CD4-positive, alpha-beta T cell treated with Interferon alpha-2 for 1 hour (primary cell): ENCODE measurements at places on chromosomes 13 and 19.

DNA sequence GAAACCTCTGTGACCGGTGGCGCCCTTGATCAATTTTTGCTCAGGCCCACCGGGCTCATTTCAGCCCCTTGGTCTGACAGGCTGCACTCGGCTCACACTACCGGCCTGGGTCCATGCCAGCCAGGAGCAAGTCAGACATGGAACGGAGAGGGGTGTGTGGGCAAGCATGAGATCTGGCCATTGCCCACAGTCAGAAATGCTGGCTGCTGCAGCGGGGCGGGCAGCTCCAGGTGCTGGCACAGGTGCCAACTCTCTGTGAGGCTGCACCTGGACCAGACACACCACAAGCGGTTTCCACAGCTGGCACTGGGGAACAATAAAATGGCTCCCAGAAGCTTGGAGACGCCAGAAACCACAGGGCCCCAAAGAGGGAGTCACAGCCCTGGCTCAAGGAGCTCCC is 43.6 kb upstream of the LPAR6 start:
- DNase-seq: no peak

- DNase-seq: no peak
Observed at GRCh38 chr19:28898249-28898648, 314.7 kb downstream of the UQCRFS1 start.

DNA sequence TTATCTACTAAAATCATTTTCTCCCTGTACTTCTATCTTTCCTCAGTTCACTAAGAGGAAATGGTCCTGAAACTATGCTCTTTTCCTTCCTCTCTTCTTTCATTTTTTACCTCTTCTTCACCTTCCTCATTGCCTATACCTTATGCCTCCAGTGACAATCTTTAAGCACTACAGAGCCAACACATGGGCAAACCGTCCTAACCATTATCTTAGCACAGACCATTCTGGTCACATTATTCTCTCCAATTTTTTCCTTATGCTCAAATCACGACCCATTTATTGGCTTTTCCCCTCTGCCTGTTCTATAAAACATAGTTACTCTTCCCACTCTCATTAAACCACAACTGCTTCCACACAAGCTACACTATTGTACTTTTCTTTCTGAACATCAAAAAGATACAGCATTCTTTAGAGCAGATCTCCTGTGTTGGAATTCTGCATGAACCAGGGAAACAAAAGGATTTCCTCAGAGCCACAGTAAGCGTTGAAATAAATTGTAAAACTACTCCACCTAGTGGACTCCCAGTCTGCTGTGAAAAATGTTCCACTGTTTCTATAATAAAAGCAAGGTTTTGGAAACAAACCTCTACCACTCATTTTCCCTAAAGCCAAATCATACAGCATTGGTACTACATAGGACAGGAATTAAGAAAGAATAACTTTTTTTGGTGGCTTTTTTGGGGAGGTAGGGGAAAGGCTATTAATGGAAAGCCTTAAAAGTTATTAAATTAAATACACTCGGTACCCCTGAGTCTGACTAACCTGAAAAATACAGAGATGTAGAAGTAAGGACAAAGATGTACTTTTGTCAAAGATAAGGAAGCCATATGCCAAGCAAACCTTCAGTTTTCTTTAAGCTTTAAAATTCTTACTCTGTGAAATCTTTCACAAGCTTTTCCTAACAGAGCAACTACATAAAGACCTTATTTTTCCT is 19.5 kb downstream of the NUFIP1 start:
- DNase-seq: no peak

DNA sequence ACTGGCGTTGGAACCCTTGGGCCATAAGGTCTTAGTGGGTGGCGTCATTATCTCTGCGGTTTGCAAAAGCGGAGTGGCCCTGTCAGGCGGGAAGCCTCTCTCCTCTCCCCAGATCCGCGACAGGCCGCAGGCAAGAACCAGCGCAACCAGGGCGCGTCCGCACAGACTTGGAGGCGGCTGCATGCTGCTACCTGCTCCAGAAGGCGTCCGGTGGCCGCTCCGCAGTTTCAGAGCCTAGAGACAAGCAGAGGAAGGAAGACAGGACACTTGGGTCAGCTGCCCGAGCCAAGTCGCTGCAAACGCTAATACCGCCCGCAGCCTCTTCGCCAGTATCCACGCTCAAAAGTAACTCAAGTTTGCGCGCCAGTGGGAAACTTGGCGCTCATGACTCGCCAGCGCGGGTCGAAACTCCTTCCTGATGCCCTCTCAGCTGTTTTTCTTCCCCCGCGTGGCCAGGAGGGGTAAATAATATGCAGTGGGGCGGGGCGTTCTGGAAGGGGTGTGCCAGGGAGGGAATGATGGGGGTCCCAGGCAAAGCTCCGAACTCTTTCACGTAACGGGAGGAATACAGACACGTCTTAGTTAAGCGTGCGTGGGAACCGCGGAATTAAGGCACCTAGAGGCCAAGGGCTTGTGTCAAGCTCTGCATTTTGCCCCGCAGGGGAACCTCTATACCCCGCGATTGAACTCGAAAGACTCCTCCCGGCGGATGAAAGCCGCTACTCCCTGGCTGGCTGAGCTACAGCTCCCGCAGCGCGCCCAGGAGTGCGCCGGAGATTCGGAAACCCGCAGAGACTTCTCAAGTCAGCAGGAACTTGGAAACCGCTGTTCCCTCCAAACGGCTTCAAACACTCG is at the start of gene EDNRB:
Gene EDNRB, minus strand, starts transcription at position 441 of the 855 bp plus-strand sequence. Its CDS starts 258 bp downstream, at position 183.
- no peak for DNase-seq

- no peak for DNase-seq
Observed at GRCh38 chr13:80955501-80955900, 614.6 kb upstream of the SPRY2 start.

GRCh38 chr13:62357887-62358645 is 942.4 kb upstream of the PCDH20 start:
- no peak for DNase-seq

GRCh38 chr19:4649392-4650047 is 10.2 kb downstream of the TNFAIP8L1 start:
- no peak for DNase-seq

DNA sequence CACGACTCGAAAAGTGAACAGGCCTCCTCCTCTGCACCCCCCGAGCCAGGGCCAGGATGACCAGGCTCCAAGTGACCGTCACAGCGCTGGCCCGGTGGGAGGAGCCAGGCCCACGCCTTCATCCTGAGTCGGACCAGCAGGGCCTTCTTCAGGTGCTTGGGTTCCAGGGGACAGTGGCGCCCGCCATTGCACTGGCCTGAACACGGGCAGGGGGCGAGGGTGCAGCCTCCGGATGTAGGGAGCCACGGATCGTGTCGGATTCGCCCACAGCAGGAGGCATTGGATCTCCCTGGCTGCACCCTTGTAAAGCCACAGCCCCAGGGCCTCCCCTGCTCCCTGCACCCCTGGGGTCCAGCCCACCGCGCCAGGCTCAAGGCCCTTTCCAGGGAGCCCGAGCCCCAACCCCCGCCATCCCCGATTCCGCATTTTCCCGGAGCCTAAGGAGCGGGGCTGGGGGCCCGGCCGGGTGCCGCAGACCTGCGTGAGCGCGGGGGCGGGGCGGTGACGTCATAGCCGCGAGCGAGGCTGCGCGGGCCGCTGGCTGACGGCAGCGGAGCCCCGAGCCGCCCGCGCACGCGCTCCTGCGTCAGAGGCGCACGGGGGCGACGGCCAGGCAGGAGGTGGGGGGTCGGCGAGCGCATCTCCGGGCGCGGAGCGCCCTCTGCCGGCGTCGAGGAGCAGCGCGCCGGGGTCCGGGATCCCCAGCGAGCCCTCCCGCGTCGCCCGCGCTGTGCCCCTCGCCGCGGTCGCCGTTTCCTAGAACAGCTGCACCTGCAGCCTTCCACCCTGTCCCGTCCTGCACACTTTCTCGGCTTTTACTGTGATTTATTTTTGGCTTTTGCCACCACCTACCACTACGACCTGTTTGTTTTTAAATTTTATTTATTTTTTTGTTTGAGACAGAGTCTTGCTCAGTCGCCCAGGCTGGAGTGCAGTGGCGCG is 1.5 kb upstream of the ATP5F1D start:
- DNase-seq: peak; percentile 92

DNA sequence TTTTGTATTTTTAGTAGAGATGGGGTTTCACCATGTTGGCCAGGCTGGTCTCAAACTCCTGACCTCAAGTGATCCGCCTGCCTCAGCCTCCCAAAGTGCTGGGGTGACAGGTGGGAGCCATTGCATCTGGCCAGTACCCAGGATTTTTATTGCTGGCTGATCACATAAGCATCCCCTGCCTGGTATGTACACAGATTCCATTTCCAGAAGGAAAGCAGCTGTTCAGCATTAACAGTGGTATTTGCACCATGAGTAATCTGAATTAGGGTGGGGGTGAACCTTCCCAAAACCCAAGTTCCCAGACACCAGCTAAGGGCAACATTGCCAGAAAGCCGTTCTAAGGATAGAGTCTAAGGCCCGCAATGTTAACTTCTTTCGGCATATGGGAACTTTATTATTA is 7.3 kb downstream of the ZNF555 start:
- DNase-seq: no peak

DNA sequence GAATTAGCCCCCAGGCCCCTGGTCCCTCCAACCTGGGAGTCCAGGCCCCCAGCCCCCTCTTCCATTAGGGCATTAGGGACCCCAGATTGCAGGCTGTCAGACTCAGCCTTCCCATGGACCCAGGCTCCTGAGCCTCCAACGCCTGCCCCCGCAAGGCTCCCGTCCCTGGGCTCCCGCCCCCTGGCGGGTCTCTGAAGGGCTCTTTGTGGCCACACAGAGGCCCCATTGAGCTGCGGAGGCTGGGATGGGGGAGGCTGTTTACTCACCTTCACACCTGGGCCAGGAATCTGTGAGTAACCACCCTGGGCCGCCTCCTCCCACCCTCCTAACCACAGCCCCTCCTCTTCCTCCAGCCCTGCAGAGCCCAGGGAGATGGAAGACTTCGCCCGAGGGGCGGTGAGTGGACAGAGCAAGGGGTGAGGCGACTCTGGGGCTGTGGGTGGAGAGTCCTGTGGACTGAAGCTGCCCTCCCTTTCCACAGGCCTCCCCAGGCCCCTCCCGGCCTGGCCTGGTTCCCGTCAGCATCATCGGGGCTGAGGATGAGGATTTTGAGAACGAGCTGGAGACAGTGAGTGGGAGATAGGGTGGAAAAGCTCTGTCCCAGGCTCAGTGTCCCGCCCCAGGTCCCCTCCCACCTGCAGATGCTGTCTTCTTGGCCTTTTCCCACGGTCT is 4.9 kb downstream of the ARHGEF1 start:
- peak; percentile 76 for DNase-seq

- no peak for DNase-seq
Observed at GRCh38 chr13:32107474-32107873, 75.9 kb downstream of the FRY start.

GRCh38 chr13:92459306-92459705 is 767.3 kb upstream of the GPC6 start:
- DNase-seq: no peak

DNA sequence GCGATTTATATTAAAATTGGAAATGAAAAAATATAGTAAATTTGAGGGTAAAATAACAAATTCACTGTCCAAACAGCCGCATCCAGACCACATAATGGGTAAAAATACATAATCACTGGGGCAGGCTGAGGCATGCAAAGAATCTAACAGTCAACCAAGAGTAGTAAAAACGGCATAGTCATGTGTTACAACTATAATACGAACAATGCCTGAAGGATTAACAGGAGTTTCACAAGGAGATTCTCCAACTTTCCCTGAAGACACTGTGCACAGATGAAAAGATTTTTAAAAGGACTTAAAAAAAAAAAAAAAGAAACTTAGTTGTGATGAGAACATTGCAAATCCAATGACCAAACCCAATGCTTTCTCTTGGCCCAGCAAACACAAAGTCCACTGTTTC is 20.4 kb upstream of the ATXN8OS start:
- no peak for DNase-seq

- no peak for DNase-seq
Observed at GRCh38 chr13:73450583-73450982, 391.8 kb downstream of the KLF5 start.

DNA sequence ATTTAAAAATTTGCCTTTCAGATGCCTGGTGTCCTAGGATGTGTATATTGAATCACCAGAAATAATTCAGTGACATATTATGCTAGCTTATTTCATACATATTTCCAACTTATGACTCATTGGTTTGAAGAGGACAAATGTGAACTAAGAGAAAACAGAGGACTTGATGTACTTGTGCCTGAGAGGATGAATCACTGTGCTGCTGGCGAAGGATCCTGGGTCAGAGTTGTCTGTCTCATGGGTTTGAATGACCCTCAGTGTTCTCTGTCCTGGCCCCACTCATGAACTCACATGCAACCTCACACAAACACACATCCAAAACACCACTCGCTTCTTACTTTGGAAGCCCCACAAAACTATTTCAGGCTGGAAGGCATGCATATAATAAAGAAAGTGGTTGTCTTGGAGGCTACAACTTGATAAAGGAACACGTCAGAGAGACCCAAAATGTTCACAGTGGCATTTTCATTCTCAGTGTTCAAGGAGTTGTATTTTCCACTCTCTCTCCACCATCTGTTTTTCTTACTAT is 129.0 kb upstream of the SPRY2 start:
- DNase-seq: no peak

GRCh38 chr19:12015753-12016116 is 19.7 kb downstream of the ZNF433 start:
- no peak for DNase-seq

DNA sequence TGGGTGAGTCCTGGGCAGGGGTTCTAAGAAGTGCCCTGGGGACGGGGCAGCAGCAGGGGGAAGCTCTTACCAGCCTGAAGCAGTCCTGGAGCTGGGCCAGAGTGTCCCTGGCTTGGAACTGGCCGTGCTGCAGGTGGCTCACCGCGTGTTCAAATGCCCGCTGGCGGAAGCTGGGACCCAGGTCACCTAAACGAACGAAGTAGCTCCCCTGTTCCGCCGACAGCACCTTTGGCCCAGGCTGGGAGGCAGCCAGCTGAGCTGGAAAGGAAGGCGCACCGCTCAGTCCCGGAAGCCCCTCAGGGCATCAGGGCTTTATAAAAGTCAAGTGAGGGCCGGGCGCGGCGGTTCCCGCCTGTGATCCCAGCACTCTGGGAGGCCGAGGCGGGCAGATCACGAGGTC is 9.6 kb downstream of the PLIN4 start:
- no peak for DNase-seq
